ENCODE measurements at places on chromosomes 6 and 20.

DNA sequence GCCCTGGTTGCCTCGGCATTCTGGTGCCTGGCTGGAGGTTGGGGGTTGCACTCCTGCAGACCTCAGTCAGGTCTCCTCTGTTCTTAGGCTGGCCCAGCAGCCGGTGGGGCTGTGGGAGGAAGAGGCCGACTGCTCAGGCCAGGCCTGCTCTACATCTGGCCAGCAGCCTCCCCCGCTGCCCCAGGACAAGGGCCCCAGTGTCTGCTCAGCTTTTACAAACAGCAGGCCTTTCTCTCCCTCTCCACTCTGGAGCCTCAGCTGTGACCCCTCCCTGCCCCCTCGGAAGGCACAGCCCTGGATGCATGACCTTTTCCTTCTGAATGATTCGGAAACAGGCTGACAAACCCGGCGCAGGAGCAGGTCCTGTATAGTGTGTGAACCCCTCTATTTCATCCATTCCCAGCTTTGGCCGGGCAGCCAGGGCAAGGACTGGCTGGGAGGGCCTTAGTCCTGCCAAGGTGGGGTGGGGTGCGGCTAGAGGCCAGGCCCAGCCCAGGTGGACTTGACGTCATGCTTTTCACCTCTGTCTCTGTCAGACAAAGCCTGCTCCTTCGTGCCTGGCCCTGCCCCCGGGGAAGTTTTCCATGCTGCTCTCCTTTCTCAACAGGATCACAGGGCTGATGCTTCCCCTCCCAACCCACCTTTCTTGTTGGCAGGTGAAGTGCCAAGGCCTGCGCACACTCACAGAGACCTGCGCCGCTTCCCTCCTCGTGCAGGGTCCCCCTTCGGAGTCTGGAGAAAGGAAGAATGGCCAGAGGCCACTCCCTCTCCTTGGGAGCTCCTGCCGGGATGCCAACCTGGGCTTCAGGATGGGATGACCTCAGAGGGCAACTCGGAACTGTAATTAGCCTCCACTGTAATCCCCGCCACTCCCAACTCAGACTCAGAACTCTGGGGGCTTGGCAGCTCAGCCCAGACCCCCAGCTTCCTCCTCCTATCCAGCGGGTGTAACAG lies 10.1 kb upstream of the ITPR3 start:
- peak; percentile 48 for DNase-seq

DNA sequence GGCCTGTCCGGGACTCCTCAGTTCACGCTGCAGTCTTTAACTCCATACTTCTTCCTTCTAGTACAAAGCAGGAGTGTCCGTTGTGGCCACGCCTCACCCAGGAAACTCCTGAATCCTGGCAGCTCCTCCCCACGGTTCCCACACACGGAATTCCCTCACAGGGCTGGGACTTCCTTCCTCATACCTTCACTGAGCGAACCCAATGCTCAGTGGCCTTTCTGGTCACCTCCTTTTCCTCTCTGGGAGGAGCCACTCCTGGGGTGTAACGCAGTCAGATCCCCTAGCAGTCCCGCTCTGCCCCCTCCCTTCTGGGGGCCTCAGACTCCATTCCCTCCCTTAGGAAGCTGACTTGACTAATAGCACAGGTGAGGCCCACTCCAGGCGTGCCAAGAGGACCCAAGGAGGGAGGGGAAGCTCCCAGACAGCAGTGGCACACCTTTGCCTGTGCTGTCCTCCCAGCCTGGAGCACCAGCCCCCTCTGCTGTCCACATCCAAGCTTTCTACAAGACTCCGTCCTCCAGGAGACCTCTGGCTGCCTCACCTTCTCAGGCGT lies at the start of gene SLC52A3:
Gene SLC52A3 (minus strand): TSS at position 75 of the 553 bp plus-strand sequence. CDS start 2,726 bp downstream, outside the sequence.
- peak; percentile 19 for DNase-seq

GRCh38 chr6:46815130-46815529 lies 21.9 kb downstream of the MEP1A start:
- DNase-seq = no peak

DNA sequence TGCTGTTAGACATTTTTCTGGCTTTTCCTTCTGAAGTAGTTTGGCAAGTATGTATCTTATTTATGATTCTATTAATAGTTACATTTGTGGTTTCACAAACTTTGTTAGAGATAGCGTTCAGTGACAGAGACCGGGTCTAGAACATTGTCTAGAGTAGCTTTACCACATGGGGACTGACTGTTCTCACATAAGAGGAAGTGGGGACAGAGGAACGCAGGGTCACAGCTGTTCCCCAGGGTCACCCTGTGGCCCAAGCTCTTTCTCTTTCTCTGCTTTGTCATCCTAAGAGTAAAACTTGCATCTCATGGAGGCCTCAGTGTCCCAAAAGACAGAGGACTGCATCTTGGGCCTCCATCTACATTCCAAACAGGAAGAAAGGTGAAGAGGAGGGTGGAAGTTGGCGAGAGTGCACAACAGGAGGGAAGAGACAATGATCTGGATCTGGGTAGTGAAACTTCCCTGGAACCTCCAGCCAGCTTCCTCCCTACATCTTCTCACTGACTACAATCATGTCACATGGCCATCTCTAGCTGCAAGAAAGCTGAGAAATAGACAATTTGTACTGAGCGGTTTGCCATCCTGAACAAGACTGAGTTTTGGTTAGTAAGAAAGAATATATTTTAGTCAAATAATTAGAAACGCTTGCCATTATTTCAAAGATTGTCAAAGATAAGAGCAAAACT lies 645.8 kb upstream of the ARID1B start:
- no peak for DNase-seq

GRCh38 chr6:12343440-12344162 lies 53.4 kb downstream of the EDN1 start:
- DNase-seq = no peak

DNA sequence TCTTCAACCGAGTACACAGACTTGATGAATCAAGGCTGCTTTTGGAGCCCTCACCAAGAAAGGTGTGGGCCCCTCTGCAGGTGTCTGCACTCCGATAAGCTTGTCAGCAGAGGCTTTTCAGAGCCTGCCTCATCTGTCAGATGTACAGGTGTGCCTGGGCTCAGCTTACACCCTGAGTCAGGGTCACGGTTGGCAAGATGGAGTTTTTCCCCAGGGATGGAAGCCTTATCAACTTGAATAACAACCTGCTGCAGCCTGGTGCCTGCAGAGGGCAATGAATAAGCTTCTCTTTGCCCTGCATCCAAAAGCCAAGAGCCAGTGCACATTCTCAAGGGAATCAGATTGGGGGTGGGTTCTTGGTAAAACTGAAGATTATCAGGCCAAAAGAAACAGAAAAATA lies 427.1 kb downstream of the CD83 start:
- no peak for DNase-seq

- peak; percentile 19 for DNase-seq
Observed at GRCh38 chr20:63151554-63152321, 64.2 kb downstream of the YTHDF1 start.

DNA sequence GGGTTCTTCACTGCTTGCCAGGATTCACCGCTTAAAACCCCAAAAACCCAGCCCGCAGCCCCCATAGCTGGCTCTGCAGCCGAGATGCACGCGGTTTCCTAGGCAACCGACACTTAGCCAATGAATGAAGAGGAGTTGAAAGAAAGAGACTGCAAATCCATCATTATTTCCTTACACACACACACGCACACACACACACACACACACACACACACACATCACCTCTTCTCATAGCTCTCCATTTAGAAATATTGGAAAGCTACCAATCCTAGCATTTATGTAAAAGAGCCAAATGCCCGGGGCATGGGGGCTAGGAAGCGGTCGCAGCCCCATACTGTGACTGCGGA lies 3.4 kb upstream of the TUBB2B start:
- no peak for DNase-seq

- no peak for DNase-seq
Observed at GRCh38 chr6:147366290-147366689, 142.2 kb upstream of the SAMD5 start.

- no peak for DNase-seq
Observed at GRCh38 chr6:35083507-35083906, 57.6 kb downstream of the TCP11 start.

DNA sequence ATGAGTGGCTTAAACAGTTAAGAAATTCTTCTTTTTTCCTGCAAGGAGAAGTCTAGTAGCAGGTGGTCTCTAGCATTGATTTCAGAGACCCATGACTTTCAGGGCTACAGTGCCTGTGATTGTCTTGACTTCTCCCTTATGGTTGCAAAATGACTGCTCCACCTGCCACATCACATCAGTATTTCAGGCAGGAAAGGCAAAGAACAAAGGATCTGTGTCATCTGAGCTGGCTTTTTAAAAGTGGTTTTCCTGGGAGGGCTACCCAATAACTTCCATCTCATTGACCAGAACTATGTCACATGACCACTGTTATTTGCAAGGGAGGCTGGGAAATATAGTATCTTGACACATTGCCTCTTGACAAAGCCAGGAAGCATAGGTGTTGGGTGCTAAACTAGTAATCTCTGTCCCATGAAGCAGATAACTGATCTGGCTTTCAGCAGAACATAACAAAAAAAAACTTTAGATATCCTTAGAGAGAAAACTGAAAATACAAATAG lies 226.2 kb downstream of the DHX35 start:
- no peak for DNase-seq

DNA sequence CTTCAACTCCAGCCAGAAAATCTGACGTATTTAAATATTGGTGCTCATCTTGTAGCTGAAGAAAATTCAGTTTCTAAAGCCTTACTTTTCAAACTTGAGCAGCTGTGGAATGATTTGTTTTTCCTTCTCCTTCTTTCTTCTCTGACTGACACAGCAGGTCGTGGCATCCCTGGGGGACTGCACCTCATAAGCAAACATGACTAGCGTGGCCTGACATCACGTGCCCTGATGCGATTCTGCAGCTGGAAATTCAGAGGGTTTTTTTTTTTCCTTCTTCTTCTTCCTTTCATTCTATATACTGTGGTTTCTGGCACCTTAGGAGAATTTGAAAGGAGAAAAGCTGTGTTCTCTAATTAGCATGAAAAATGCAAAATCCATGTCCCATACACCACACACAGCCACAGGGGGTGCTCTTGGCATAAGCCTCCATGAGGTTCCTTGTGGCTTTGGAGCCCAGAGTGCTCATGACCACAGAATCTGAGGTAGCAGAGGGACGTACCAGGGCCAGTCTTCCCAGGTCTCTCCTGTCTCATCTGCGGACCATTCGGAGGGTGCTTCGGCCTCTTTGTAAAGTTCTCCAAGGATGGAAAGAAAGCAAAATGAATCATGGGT lies 258.5 kb upstream of the CDH4 start:
- no peak for DNase-seq

GRCh38 chr6:40733290-40733689 lies 146.1 kb upstream of the LRFN2 start:
- no peak for DNase-seq

DNA sequence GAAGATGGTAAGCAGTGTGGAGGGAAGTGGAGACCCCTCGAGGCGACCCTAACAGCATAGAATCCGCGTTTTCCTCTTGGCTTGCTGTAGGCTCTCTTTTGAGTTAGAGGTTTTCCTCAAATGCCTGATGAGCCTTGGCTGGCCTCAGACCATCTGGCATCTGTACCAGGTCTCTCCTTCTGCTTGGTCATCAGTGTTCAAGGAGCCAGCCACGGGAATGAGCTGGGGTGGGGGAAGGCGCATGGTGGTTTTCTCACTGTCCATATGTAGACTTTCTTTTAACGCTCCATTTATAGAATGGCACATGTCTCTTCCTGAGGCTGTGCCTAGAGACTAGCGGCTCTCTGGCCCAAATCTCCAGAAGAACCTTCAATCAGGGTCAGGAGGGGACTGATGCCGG lies 8.1 kb upstream of the GUCA1A start:
- DNase-seq = no peak

GRCh38 chr6:155382338-155382685 lies 68.0 kb upstream of the TFB1M start:
- DNase-seq = no peak

DNA sequence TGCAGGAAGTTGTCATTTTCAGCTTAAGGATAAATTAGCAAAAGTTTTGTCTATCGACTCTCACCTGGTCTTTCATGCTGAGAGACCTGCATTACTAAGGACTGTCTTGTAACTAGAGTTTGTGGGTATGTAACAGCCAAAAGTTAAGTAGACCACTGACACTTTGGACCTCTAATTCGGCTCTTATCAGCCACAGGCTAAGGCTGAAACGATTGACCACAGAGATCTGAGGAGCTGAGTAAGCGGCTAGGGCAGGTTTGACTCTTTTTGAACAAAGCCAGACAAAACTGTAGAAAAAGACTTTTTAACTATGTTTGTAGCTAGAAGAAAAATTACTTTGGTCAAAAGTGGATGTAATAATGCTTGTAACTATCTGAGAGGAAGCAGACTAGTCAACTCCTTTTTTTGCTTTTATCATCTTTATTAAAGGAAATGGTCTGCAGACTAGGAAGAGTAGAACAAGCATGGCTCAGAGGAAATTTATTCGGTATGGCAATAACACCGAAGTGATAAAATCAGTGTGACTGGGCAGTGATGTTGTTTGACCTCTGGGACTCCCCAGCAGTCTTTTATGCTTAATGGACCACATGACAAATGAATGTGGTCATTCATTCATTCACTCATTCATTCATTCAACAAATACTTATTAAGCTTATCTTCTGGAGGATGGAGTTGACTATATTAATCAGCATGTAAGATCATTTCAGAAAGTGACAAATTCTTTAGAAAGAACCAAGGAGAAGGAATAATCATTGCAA lies 725.0 kb upstream of the HS3ST5 start:
- no peak for DNase-seq

GRCh38 chr6:44367681-44368080 lies 19.8 kb upstream of the CDC5L start:
- no peak for DNase-seq

- no peak for DNase-seq
Observed at GRCh38 chr6:145727817-145728388, 7.4 kb downstream of the EPM2A start.

DNA sequence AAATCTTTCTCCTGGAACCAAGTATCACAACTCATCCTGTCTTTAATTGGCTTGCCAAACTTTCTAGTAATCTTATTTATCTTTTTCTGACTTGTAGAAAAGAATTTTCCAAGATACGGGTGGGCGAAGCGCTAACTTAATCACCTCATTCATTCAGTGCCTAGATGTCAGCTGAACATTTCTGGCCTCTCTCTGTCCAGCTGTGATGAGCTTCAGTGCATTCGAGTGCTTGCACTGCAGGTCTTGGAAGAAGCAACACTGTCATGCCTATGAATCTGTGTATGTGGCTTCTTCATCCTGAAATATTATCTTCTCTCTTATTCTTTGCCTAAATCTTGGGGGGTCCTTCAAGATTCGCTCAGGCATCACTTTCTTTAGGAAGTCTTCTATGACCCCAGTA lies 16.3 kb upstream of the ENPP1 start:
- no peak for DNase-seq

DNA sequence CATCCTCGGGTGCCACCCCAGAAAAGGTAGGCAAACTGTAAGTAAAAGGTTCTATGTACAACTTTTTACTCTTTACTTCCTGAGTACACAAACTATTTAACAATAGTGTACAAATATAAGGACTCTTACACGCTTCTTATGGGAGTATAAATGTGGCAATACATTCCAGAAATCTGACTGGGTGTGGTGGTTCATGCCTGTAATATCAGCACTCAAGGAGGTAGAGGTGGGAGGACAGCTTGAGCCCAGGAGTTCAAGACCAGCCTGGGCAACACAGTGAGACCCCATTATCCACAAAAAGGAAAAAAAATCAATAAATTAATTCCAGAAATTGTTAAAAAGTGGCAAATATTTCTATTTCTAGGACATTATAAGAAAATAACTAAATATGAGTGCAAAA lies 48.9 kb downstream of the PIGU start:
- DNase-seq = no peak

GRCh38 chr6:7540595-7540994 lies 876 bp upstream of the DSP start:
- DNase-seq = peak; percentile 47

GRCh38 chr6:81938014-81938856 lies 185.8 kb upstream of the TENT5A start:
- no peak for DNase-seq

- DNase-seq = no peak
Observed at GRCh38 chr6:136991646-136992045, 53.1 kb downstream of the IL20RA start.

- no peak for DNase-seq
Observed at GRCh38 chr6:143414769-143415168, 35.7 kb downstream of the ADAT2 start.

Measured in right kidney (tissue), 9 donors.